Activated T-helper 1 cell treated with Interleukin-2 at 50 U/mL for 16 hours (primary cell): ENCODE measurements at places on chromosomes 13 and 19.
A peak's percentile ranks its signal among the peaks of the same experiment; 100 is the strongest.

- no peak for DNase-seq
Observed at GRCh38 chr19:30718707-30719106, 346.5 kb downstream of the ZNF536 start.

- no peak for DNase-seq
Observed at GRCh38 chr13:58906329-58907007, 1257.3 kb downstream of the DIAPH3 start.

GRCh38 chr13:45851171-45851921 is at the start of gene SIAH3:
Gene SIAH3, minus strand, starts transcription at chr13:45851753. Its CDS starts 124 bp downstream, at chr13:45851629.
- no peak for DNase-seq

DNA sequence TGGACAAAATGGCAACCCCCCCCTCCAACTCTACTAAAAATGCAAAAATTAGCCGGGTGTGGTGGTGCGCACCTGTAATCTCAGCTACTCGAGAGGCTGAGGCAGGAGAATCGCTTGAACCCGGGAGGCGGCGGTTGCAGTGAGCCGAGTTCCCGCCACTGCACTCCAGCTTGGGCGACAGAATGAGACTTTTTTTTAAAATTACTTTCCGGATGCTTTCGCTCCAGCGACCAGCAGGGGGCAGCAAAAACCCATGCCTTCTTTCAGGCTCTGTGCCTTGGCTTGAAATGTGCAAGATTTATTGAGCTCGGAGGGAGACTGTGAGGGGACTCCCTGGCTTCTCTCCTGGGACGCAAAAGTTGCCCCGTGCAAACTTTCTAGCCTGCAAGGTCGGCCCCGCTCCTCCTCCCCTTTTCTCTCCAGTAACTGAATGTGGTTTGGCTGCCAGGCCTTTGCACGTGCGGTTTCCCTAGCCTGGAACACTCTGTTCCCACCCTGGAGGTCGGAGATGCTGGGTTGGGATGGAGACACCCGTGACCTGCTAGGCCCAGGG is 61.4 kb upstream of the NFIC start:
- DNase-seq: peak; percentile 58

DNA sequence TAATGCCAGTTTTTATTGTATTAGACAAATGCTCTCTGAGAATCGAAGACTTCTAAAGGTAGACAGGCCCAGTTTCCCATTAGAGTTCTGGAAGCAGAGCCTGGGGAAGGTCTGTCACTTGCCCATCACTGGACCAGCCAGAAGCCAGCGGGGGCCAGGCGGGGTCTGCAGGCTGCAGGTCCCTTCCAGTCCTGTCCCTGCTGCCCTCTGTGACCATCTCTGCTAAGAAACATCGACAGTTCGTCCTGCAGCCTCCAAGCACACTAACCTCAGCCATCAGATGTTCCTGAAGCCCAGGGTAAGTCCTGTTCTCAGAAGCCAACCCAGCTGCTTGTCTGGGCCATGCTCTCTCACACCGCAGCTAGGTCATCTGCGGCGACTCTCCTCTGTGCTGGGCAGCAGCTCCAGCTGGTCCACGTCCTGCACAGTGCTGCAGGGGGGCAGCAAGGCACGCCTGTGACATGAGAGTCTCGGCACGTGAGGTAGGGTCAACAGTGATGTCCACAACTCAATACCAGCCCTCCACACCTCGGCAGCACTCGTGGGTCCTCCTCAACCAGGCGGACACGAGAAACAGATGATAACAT is 2.9 kb upstream of the ADPRHL1 start:
- no peak for DNase-seq

DNA sequence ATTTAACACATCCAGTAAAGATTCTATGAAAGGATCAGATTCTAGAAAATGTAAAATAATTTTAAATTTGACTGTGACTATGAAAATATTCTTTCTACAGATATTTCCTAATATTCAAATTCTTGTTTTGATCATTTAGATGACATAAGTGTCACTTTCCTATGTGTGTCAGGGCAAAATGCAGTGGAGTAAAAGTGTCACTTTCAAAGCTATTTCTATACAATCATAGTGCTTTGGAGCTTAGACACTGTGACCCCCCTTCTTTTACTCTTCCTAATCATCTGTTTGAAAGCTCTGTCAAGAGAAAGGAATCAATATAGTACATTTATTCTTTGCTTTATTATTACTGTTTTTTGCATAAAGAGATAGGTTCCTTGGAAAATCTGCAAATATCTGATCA is 492.0 kb downstream of the DCT start:
- DNase-seq: no peak
